Fibroblast of skin of right quadriceps (primary cell): ENCODE measurements at places on chromosomes 3 and 15.

- DNase-seq: no peak
Observed at GRCh38 chr15:38086611-38087010, 152.2 kb downstream of the TMCO5A start.

- DNase-seq: peak; percentile 36
Observed at GRCh38 chr3:52231502-52232278, 6.2 kb upstream of the TLR9 start.

DNA sequence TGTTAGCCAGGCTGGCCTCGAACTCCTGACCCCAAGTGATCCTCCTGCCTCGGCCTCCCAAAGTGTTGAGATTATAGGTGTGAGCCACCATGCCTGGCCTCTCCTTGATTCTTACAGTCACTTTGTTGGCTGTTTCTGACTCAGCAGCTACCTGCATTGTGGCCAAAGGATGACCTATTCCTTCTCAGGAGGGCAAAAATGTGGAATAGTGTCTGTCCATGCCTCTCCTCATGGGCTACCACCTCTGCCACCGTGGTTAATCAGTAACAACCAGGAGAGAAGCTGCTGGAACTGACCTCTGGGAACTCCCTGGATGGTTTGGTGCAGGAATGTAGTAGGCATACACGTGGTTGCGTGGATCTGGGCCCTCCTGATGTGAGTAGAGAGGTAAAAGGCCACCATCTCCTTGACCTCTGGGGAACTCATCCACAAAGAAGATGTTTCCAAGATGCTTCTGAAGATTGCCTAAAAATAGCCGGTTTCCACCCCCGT is 63.3 kb downstream of the FLNB start:
- no peak for DNase-seq

- DNase-seq: no peak
Observed at GRCh38 chr3:162777118-162777517, 1280.5 kb downstream of the OTOL1 start.

GRCh38 chr15:87573534-87573933 is 683.0 kb downstream of the NTRK3 start:
- DNase-seq: no peak

- DNase-seq: no peak
Observed at GRCh38 chr3:195774917-195775316, 36.8 kb downstream of the MUC4 start.

GRCh38 chr3:74033381-74033780 is 408.6 kb upstream of the PDZRN3 start:
- no peak for DNase-seq

DNA sequence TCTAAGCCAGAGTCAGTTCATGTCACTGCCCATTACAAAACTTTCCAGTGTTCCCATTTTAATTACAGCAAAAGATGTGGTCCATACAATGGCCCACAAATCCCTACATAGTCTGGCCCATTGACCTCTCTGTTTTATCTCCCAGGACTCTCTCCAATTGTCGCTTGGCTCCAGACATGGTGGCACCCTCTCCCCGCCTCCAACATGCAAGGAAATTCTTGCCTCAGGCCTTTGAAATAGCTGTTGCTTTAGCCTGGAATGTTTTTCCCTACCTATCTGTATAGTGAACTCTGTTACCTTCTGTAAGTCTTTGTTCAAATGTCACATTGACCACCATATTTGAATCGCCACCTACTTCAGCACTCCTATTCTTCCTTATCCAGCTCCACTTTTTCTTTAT is 377.3 kb upstream of the MCTP2 start:
- no peak for DNase-seq

GRCh38 chr15:52060501-52060900 is 41.5 kb downstream of the MAPK6 start:
- DNase-seq: no peak

GRCh38 chr15:93036951-93037819 is 51.8 kb downstream of the RGMA start:
- peak; percentile 59 for DNase-seq

- DNase-seq: no peak
Observed at GRCh38 chr3:128488636-128488990, 4.4 kb downstream of the GATA2 start.

GRCh38 chr3:82671466-82671865 is 910.0 kb upstream of the GBE1 start:
- DNase-seq: no peak

DNA sequence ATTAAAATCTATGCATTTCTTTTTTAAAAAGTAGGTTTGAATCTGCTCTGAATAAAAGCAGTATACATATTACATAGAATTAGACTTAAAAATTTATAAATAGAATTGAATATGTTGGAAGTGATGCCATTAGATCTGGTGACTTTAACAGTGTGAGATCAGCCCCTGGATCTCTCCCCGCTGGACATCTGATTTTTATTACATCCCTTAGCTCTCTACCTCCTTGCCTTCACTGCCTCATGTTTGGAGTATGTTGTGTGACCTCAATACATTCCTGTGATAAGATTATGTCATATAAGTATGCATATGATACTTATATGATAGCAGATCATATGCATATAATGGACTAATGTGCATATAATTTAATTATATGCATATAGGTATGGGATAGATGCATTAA is 643.4 kb upstream of the NR2F2 start:
- DNase-seq: peak; percentile 56

DNA sequence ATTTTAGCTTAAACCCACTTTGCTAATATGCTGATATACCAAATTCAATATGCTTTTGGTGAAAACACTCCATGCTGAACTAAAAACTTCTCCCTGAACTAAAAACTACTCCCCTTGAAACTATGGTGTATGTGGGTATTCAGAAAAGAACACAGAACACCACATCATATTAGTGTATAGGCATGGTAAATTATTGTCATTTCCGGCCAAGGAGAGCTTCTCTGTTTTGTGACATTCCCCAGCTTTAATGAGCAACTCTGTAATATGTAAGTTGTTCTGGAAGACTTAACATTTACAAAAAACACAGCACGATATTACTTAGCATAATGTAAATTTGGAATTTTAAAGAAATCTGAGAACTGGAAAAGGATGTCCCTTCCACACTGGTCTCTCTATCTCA is 269.9 kb upstream of the WNT5A start:
- no peak for DNase-seq

- DNase-seq: peak; percentile 81
Observed at GRCh38 chr15:51132384-51133139, 37.9 kb upstream of the TNFAIP8L3 start.

DNA sequence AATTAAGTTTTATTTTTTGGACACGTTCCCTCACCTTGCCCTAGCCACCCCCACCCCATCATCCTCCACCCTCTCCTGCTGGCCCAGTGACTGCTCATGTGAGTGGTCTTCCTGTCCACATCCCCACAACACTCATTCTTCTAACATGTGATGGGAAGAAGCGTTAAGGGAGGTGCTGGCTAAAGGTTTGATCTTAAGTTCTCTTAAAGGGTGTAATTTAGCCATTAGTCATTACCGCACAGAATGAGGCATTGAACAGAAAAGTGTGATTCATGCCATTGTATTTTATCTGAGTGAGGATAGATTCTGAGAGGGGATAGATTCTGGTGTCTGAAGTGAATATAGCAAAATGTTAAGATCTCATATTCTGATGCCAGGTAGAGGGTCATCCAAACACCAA is 272.9 kb upstream of the TPM1 start:
- DNase-seq: peak; percentile 91

GRCh38 chr15:47561102-47561501 is 156.2 kb upstream of the SEMA6D start:
- DNase-seq: no peak

DNA sequence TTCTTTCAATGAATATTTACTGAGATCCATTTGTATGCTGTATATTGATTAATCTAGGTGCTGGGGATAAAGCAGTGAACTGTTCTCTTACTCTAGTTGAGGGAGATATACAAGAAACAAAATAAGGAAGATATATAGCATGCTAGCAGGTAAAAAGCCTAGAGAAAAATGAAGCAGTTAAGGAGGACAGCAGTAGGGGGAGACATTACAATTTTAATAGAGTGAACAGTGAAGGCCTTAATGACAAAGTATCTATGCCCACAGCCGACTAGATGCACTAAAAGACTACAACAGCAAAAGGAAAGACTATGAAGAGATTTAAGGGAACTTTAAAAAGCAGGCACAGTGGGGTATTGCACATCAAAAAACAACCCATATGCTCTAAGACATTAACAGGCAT is 81.4 kb downstream of the XRN1 start:
- no peak for DNase-seq

DNA sequence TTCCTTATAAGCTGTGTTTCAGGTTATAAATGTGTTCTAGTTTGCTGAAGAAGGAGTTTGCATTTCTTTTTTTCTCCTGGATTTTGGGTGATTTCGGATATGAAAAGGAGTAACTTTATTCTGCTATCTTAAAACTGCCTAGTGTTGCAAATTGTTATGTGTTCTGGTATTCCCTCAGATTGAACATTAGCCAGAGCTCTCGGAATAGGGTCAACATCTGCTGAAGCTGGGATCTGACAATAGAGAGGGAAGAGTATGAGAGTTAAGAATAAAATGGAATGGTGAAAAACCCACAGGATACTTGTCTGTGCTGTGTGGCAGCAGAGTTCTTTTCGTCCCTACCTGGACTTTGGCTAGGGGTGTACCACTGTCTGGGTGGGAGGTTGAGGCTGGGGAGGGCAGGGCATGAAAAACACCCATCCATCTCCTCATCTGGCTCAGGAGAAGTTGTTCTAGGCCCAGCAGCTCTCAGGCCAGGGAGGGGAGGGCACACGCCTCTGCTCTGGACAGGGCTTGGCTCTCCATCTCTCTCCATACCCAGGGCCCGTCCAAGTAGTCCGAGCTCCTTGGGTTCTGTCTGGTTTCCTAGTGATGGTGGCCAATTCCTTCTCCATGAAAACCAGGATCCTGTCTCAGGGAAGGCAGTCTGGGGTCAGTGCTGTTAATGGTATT is 13.2 kb downstream of the SPSB4 start:
- no peak for DNase-seq

DNA sequence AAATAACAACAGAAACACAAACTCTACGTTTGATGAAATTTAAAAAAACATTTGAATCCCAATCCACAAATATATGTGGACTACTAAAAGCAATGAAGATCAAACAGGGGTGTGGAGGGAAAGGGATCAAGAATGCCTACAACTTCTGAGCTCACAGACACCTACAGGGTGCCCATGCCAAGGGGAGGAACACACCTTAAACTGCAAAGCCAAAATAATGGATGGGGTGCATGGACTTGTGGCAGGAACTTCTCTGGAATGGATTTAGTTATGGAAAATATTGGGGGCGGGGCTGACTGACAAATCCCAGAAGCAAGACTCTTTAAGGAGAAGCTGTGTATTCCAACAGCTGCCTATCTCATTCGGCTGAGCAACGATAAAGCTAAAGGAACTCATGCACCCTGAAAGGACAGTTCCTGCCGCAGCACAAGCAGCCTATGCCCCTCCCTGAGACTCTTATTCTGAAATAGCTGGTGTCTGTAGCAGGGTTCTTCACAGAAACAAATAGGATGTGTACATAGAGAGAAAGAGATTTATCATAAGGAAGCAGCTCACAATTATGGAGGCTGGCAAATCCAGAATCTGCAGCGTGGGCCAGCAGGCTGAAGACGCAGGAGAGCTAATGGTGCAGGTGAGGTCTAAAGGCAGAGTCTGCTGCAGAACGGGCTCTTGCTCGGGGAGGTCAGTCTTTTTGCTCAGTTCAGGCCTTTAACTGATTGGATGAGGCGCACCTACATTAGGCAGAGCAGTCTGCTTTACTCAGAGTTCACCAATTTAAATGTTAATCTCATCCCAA is 24.5 kb upstream of the PLA2G4D start:
- DNase-seq: no peak

DNA sequence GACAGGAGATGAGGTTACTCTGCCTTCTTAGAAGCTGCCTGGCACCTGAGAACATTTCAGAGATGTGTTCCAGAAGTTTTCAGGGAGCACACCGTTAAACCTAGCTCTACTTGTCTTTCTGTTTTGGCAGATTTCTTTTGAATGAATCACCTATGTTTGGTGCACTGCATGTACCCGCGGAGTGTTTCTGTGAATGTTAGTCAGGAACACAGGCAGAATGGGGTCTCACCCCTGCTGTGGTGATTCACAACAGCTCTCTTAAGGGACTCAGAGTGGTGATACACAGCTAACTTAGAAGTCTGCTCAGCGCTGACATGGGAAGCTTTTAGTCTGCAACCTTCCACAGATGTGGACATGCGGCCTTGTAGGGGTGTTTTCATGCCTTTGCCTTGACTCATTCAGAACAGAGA is 24.0 kb downstream of the TSEN2 start:
- peak; percentile 99 for DNase-seq

- DNase-seq: peak; percentile 64
Observed at GRCh38 chr15:70788114-70789049, 25.0 kb upstream of the UACA start.

GRCh38 chr15:56775641-56776040 is 42.3 kb upstream of the ZNF280D start:
- DNase-seq: no peak

GRCh38 chr15:51971032-51971374 is 575 bp downstream of the LEO1 start:
- no peak for DNase-seq

GRCh38 chr3:105415951-105416350 is 49.2 kb downstream of the ALCAM start:
- DNase-seq: no peak

- DNase-seq: no peak
Observed at GRCh38 chr3:42014458-42014920, 52.6 kb upstream of the ULK4 start.

DNA sequence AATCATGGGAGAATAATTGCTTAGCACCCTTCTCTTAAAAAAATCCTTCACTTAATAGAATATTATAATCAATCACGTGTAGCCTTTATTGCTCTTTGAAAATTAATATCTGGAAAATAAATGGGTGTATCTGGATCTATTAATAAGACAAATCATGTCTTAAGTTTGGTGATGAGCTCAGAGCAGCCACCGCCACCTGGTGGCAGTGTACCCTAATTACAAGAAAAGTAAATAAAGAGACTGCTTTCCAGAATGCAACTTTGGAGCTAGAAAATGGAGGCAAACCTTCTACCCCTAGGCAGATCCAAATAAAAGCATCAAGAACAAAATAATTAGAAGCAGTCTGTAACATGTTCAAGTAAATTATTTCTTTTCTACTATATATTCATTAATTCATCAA is 43.5 kb downstream of the EPHB1 start:
- no peak for DNase-seq

GRCh38 chr3:61518590-61518989 is 42.8 kb upstream of the PTPRG start:
- no peak for DNase-seq

GRCh38 chr3:116873142-116873541 is 163.6 kb downstream of the TUSC7 start:
- no peak for DNase-seq

GRCh38 chr3:16396202-16396601 is 117.3 kb downstream of the RFTN1 start:
- DNase-seq: no peak

- no peak for DNase-seq
Observed at GRCh38 chr3:4504340-4505261, 11.5 kb downstream of the ITPR1 start.

- no peak for DNase-seq
Observed at GRCh38 chr15:31217566-31218270, 108.9 kb upstream of the KLF13 start.

- DNase-seq: peak; percentile 77
Observed at GRCh38 chr3:151262871-151263525, 15.3 kb downstream of the P2RY14 start.
